Activated gamma-delta T cell treated with Interleukin-2 at 50 U/mL for 16 hours (primary cell): ENCODE measurements at places on chromosomes 6 and 20.

DNA sequence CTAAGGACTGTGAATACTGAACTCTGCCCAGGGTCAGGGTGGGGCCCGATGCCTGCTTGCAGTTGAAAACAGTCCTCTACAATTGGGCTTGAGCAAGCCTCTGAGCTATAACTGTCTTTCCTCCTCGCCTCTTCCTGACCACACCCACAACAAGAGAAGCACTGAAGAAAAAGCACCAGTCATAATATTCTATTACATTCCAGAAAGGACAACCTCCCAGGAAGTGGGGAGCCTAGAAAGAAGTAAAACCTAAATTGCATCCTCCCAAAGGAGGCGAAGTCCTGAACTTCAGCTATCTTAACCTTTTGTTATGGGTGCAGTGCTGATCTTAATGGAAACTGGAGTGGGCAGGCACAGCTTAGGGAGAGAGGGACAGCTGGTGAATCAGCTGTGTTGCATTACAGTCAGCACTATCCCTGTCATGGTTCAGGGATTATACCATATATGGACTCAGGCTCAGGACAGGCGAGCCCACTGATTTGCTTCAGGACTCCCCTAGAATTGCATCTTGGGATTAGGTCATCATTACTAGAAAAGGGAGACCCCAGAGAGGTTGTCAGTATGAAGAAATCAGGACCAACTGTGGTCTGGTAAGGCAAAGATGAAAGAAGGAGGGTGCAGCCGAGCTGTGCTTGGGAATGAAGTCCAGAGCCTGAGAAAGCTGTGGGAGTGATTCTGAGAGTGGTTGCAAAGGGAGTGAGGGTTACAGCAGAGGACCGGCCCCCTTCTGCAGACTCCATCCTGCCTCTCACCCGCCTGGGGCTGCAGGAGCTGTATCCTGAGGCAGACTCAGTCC is 18.3 kb upstream of the TRAM2 start:
- DNase-seq = no peak

GRCh38 chr6:156777577-156778453 is 637 bp downstream of the ARID1B start:
- peak; percentile 54 for DNase-seq

GRCh38 chr6:130906736-130907381 is 79.7 kb downstream of the SMLR1 start:
- no peak for DNase-seq

DNA sequence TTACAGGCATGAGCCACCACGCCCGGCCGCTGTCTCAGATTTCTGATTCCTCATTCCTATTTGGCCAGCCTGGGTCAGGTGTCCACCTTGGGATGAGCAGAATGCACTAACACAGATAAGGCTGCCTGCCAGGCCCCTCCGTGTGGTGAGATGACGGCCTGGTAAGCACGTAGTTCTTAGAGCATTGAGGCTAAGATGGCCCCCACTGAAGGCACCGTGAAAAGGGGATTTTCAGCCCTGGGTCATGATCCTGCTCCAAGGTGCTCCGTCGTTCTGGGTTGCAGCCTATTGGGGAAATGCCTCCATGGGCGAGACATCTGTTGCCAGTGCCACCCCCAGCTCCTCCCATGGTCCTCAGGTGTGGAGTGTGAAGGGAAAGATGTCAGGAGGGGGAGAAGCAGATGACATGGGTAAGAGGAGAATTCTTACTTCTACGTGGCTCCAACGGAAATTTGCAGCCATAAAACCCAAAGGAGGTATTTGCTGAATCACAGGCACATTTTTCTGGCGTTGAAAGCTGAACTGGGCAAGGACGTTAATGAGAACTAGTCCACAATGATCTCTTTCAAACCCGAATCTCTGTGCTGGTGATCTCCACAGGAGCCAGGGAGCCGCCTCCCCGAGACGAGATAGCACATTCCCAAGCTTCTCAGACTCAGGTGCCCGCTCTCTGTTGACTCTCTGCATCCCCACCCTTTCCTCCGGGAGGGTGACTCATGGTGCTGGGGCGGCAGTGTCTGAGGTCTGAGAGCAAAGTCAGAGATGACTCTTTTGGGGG is 34.0 kb upstream of the BMP6 start:
- DNase-seq = no peak

DNA sequence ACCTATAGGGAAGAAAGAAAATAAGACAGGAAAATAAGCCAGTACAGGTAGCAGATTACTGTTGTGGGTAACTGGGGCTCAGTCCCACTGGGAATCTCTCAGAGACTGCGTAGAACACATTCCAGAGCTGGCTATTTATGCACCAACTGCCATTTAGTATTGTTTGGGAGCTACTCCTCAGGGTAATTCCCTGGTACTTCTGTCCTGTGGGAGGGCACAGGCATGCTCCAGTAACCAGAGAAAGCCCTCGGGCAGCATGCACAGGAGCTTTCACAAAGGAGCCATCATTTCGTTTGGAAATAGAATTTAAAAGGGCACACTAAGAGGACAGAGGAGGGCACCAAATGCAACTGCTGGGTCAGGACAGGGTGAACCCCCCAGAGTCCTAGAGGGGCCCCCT is 148.0 kb upstream of the LRFN2 start:
- DNase-seq = no peak

DNA sequence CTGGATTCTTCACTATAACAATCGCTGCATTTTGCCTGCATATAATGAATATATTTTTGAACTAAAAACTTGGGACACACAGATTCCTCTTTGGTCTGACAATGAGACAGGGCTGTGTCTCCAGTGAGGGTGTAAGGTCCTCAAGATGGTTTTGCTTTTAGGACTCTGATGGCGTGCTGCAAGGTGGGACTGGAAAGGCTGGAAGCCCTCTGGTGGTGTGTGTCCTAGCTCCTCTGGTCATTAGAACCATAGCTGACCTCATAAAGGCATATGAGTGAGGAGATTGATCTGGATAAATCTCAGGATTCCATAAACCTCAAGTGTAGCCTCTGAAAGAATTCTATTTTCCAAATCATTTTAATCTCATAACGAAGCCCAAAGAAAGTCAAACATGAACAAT is 108.4 kb upstream of the ASF1A start:
- DNase-seq = no peak
